ENCODE measurements at places on chromosomes 1 and 21.

DNA sequence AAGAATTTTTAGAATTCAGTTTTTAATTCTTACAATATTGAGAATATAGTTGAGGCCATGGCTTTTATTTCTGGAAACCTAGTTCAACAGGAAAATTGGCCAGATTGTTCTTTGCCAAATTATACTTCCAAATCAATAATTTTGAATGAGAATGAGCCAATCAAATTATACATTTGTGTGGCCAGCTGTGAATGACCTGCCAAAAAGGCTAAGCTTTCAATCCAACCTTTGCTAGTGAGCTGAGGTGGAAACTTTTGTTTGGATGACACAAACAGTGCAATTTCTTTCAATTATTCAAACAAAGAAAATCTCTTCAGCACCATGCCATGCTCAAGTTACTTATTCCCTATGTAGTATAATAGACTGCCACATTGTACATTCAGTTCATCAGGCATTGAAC, 167.8 kb downstream of the PATJ start:
- DNase-seq: no peak

DNA sequence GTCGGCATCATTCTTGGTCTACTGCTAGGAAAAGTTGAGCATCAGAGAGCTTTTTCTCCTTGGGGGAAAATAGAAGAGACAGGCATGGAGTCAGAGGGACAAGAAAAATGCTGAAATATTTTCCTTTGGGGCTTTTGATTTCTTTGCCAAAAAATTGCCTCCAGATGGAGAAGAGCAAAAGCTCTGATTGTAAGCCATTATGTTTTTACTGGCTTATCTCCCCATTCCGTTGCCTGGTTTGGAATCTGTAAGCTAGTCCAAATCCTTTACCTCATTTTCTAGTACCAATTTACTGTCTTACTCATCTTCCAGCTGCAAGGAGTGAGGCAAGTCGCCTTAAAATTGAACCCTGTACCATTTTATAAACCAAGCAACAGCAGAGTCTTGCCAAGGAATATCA, 23.3 kb upstream of the NBL1 start:
- no peak for DNase-seq

GRCh38 chr1:156703741-156704140, 1.6 kb downstream of the CRABP2 start:
- DNase-seq: no peak

DNA sequence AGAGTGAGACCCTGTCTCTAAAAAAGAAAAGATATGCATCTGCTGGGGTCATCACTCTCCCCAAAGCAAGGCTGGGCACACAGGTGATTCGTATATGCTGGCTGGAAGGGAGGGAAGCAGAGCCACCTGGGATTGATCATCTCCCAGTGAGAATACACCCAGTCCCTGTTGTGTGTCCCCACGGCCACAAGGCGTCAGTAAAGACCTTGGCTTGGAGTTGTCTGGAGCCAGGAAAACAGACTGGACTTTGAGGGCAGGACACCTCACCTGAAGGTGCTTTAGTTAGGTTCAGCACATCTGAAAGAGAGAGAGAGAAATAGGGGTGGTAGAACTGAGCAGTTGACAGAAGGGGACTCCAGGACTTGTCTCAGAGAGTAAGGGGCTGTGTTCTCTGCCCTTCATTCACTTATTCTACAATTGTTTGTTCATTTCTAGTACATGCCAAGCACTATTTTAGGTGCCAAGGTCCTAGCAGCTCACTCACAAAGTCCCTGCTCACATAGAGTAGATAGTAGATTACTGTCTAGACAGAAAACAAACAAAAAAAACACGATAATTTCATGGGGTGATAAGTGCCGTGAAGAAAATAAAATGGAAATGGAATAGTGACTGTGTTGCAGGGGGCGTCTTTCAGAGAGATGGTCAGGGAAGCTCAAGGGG, 13.5 kb downstream of the CITED4 start:
- no peak for DNase-seq

DNA sequence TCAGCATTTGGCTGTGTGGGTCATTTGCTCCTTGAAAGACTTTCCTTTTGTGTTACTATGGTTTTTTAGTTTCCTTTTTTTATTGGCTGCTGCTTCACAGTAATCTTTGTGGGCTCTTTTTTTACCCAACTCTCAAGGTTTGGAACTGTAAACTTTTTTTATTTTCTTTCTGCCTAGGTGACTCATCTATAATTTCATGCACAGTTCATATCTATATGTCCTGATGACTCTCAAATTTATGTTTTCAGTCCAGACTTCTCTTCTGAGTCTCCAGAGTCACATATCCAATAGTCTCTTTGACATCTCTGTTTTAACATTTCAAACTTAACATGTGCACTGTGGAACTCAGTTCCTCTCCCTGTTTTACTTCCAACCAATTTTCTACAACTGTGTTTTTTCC, 83.4 kb downstream of the ATF6 start:
- no peak for DNase-seq

DNA sequence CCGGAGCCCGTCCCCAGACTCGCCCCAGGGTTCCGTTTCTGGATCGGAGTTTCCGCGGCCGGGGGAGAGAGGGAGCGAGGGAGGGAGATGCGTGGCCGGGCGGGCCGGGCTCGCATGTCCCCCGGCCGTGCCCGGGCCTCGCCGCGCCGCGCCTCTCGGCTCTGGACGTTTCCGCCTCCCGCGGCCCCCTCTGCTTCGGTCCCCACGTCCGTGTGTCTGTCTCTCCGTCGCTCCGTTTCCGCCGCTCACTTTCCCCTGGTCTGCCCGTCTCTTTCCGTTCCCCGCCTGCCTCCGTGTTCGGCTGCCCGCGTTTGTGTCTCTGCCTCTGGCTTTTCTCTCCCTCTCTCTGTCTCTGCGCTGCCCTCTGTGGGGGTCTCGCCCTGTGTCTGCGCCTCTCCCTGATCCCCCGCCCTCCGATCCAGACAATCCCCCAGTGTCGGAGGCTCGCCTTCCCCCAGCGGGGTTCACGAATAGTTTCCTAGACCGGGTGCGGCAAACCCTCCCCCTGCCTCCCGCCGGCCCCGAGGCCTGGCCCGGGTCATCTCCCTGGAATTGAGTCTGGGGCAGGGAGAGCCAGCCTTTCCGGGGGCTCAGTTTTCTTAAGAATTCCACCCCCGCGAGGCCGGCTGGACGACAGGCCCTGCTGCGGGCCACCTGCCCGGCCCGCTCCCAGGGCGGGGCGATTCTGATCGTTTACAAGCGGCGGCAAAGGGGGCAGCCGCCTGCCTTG, 735 bp downstream of the NBL1 start:
- no peak for DNase-seq

DNA sequence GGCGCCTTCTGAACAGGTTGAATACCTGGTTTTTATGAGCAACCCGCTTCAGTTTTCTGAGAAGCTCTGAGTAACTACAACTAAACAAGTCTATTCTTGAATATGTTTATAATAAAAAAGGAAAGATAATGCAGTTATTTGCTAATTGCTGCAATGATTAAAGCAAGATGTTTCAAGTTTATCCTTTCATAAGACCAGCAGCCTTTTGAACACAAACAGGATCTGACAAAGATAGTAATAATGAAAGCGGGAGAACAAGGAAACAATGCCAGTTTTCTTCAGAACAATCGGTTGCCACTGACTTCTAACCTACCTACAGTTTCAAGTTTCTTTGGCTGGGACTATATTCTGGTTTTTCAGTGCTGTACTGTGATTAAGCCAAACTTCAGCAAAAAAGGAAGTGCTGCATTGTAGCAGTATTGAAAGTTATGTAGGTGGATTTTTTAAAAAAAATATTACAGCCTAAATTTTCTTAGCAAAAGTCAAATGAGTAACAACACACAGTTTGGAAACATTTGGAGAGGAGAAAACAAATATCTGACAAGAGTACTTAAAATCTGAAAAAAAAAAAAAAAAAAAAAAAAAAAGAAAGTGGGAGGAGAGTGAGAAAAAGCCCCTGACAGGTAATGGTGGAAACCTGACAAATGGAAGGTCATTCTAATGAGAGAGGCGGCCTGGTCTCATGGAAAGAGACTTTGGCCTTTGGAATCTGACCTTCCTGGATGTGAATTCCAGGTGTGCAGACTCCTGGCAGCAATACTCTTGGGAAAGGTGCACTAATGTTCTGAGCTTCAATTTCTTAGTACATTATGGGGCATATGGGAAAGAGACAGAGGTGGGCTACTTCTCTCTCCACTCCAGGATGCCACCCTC, 11.4 kb downstream of the KCNJ15 start:
- DNase-seq: no peak

DNA sequence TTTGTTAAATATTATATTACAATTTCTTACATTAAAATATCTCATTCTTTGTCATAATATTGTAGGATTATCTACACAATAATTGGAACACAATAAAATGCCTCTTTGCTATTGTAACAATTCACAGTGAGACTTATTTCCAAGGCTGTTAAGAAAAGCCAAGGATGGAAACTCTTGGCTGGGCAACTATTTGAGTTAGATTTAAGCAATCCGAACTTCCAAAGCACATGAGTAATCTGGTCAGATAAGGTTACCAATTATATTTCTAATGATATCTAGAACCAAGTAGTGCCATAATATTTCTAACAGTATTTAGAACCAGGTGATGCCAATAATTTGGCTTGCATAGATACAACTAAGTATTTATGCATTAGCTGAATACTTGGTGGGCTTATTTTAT, 154.7 kb upstream of the KCNK2 start:
- no peak for DNase-seq

DNA sequence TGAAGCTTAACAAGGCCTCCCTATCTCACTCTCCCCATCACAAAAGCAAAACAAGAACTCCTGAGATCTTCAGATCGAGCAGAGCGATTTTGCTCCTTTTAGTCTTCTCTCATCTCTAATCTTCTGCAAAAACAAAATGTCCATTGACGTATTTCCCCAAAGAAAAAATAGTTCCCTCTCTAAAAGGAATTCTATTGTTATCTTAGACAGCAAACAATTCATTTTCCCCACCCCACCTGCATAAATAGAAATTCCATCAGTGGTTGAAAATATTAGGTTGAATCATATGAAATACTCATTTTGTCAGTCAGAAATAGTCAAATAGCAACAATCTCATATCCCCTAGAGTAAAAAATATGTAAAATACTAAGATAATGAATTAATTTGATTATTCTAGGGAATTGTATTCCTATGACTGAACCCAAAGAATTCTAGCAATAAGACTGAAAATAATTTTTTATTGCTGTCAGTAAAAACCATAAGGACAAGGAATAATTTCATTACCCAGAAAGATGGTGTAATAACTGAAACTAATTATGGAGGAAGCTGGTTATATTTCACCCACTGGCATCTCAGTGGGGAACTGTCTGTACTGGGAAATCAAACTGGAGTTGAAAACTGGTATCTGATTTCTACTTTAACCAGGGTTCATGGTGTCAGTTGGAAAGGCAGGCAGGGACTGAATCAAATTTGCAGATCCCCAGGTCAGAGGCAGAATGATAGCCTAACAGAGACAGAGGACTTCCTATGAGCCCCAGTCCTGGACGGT, 51.3 kb downstream of the RHOU start:
- DNase-seq: no peak

GRCh38 chr1:178093951-178094738, at the start of gene RASAL2:
Gene RASAL2 (plus strand): TSS chr1:178094104. CDS start chr1:178094493, 389 bp downstream.
- no peak for DNase-seq

DNA sequence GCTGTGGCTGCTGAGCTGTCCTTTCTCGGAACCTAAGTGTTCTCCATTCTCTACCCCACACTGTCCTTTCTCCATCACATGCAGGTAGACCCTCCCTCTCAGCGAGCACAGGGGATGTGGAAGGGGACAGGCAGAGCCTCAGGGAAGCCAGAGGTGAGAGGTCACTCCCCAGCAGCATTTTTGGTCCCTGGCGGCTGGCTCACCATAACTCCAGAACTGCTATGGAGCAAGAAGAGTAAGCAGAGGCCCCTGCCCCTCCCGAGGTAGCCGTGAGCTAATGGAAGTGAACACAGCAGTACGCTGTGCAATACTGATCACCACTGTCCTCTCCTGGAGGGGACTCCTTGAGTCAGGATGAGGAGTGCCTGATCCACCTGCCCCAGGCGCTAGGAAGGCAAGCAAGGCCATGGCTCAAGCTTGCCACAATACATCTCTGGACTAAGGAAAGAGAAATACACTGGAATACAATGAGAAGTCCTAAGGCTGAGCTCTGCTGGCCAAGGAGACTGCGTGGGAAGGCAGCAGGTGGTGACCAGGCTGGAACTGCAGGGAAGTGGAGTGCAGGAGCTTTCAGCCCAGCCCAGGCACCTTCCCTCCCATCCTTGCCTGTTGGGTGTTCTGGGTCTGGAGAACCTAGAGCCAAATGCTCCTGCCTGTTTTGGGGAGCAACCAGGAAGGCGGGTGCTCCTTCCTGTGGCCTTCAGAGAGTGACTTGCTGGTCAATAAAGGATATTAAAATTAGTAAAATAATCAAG, 96.2 kb downstream of the LAMC2 start:
- no peak for DNase-seq
